ENCODE measurements at places on chromosomes 2 and 18.

DNA sequence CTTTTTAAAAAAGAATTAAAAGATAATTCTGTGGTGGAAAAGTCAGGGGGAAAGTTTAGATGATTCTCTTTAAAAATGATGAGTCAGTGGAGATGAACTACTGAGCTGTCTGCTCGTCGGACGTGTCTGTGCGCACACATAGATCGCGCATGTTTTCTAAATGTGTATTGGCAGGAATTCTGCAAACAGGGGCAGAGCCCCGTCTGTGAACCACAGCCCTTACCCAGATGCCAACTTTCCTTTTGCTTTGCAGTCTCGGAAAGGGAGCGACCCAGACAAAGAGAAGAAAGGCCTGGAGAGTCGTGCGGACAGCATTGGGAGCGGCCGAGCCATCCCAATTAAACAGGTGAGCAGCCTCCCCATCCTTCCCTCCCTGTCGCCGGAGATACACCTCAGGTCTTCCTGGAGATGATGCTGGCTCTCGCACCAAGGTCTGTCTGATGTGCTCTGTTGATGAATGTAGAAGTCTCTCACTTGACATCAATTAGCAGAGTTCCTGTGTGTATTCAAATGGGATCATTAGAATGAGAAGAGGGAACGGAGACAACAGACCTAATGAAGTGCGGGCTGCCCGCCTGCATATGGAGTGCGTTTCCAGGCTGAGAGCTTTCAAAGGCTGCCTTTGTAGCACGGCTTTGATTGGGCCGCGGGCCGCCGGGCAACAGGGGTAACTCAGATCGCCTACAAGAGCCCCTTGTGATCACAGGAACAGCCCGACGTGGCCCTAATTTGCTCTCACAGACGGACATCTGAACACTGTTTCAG lies 313.3 kb downstream of the AGAP1 start:
- no peak for DNase-seq

GRCh38 chr2:36486521-36487044 lies 111.4 kb downstream of the FEZ2 start:
- no peak for DNase-seq

- DNase-seq, result no peak
These were observed 142.9 kb upstream of the ZSWIM2 start for GRCh38 chr2:186991766-186992417.

DNA sequence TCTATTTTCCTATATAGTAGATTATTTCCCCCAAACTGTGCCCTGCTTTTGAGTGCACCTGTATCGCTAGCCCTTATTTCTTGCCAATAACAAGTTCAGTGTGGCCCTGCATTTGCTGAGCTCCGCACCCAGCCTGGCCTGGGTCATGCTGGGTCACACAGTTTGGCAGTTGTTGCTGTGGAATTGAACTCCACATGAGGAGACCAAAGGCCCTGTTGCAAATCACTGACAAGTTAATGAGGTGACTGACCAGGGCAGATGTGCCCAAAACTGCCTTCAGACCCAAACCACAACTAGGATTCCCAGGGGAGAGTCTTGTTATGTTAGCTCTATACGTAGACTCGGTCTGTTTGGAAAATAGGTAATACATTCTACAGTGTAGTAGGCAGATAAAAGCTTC lies 31.0 kb downstream of the COL4A4 start:
- no peak for DNase-seq

- DNase-seq, result no peak
These were observed 34.0 kb downstream of the HAT1 start for GRCh38 chr2:171956135-171956825.

- peak; percentile 20 for DNase-seq
These were observed 89.3 kb downstream of the CABYR start for GRCh38 chr18:24227977-24228666.

DNA sequence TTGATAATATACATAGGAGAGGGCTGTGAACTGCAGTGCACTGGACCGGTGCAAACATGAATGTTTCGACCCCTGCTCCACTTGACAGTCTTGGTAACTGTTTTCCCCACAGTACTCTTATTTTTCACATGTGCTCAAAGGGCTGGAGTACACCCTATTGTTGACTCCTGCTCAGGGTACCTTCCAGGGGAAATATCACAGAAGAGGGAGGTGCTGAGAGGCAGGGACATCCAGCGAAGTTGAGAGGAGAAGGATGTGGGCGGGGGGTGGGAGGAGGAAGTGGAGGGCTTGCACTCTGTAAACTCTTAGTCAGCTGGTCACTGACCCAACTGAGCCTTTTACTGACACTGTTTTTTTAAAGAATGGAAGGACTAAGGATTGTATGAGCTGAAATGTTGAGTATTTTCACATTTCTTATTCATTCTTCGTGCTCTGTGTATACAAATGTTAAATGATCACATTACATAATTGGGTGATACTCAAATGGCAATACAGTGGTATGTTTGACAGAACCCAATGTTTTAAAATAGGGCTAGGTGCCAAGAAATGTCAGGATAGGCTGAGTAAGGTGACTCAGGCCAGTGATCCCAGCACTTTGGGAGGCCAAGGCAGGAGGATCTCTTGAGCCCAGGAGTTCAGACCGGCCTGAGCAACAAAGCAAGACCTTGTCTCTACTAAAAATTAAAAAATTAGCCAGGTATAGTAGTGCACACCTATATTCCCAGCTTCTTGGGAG lies 10.0 kb downstream of the INPP4A start:
- DNase-seq, result no peak
